EL (cell line): ENCODE measurements at places on chromosomes 16 and 17.

- DNase-seq: no peak
Measured at GRCh38 chr17:60135951-60136666, 13.7 kb upstream of the CA4 start.

- DNase-seq: no peak
Measured at GRCh38 chr17:78667741-78668640, 90.8 kb upstream of the DNAH17 start.

- DNase-seq: no peak
Measured at GRCh38 chr17:55760643-55761355, 9.9 kb downstream of the PCTP start.

GRCh38 chr16:3013998-3014690 is 1.4 kb downstream of the CLDN9 start:
- no peak for DNase-seq

- DNase-seq: no peak
Measured at GRCh38 chr16:11604783-11605563, 18.3 kb upstream of the LITAF start.
